ENCODE measurements at places on chromosomes 2 and 18.

GRCh38 chr2:213119061-213119809, 32.2 kb downstream of the IKZF2 start:
- no peak for DNase-seq

GRCh38 chr18:48412339-48412929, 3.3 kb upstream of the ZBTB7C start:
- no peak for DNase-seq

DNA sequence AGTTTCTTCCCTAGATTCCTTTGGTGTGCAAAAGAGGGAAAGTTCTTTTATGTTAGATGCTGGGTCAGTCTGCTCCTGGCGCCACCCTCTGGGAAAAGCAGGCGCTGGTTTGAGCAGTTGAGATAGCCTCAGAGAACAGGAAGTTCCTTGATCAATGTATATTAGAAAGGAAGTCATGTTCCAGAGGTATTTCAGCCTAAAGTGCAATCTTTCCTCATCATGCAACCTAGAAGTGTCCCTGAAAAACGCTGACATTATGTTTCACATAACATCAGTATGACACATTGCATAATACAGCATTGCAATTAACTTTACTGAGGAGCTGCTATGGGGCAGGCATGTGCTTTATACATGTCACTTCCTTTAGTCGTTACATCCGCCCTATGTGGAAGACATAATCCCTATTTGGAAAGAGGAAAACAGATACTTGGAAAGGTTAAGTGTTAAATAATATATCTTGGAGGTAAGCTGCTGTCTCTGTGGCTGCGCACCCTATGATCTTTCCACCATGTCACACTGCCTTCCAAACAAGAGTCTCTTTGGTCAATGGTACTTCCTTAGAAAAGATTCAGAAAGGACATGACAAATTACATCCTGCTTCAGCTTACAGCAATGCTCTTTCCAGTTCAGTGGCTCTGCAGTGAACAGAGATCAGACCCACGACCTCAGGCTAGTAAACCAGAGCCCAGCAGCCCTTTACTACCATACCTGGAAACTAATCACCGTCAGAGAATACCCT, 369.7 kb downstream of the RAD51AP2 start:
- DNase-seq = no peak

DNA sequence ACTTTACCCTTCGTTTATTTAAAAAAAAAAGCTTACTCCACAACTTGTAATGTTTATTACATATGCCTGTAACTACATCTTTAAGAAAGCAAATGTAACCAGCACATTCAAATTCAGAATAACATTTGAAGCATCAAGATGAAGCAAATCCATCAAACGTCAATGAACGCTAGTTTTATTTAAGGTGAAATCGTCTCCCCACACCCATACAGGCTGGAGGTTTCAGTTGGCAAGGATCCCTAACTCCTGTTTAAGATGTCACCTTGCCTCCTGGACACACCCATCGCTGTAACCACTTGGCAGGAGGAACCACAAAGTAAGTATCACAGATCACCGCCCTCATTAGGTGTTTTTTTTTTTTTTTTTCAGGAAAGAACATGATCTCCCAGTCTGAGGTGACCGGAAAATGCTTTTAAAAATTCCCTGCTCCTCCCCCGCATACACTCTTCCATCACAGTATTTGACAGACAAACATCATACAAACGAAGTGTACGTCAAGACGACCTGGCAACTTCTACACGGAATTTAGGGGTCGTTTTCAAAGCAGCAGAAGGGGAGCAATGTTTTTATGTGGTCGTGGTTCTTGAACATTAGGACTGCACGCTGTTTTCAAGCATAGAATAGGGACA, 19.7 kb upstream of the STPG4 start:
- no peak for DNase-seq

- DNase-seq = no peak
Measured at GRCh38 chr2:45460825-45461224, 150.2 kb downstream of the SRBD1 start.

DNA sequence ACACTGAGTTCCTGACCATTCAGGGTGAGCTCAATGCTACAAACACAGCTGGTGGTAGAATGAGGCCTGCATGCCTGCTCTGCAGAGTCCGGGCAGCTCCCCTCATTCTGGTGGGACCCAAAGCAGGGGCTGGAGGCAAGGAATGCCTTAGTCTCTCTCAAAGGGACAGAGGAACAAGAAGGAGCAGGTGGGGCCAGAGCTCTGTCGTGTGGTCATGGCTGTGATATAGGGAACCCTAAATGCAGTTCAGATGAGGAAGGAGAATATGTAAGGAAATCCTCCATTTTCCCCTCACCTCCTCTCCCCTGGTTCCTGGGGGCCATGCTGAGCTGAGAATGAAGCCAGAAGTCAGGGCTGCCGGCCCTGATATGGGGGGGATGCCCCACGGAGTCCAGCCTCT, 334.3 kb downstream of the CYP26B1 start:
- no peak for DNase-seq
